CD4-positive, alpha-beta T cell treated with Interleukin-6 at 100 ng/mL for 8 hours (primary cell): ENCODE measurements at places on chromosomes 6 and 20.

- no peak for DNase-seq
These were observed at the start of the genes DEFB124 and REM1 for GRCh38 chr20:31474758-31475427. TSS of gene DEFB124 (minus strand) at chr20:31475127. CDS start at chr20:31473013, 2,114 bp downstream. TSS of gene REM1 (plus strand) at chr20:31475288. CDS start at chr20:31476446, 1,158 bp downstream.

- peak; percentile 98 for DNase-seq
These were observed at the start of gene RNGTT for GRCh38 chr6:88963139-88964090. TSS of gene RNGTT (minus strand) at chr6:88963618. CDS start at chr6:88963409, 209 bp downstream.

DNA sequence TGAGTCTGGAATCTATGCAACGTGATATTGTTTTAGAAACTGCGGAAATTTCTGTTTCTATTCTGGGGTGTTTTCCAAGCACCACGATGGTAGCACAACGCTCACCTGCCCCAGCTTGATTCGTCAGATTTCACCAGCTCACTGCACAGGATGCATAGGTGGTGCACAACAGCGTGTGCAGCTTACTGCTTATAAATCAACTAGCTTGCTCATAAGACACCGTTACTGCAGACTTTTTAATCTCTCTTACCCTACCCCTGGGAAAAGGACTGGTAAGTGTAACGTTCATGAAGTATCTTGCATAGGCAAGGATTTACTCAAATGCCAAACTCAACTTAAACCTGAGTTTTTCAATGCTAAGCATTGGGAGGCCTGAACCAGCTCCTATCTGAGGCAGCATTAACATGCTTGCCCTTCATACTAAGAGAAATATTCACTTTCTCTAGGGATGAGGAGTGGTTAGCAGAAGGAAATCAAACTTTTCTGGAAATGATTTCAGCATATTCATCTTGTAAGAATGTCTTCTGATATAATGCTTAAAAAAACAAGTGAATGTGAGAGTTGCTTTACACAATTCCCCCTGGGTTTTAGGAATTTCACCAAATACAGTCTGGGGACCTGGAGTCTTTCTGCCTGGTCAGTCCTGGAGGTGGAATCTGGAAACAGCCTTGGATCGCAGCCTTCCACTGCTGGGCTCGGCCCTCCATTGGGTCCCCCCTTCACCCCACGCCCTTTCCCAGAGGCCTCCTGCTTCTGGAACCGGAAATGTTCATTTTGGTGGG is 100.6 kb downstream of the DACT2 start:
- DNase-seq, result no peak

GRCh38 chr6:14616656-14617055 is 499.1 kb downstream of the CD83 start:
- DNase-seq, result no peak

- DNase-seq, result no peak
These were observed 184.2 kb upstream of the LAMP5 start for GRCh38 chr20:9330151-9330550.

GRCh38 chr6:70257768-70258273 is 45.1 kb downstream of the COL9A1 start:
- DNase-seq, result no peak
